Activated CD4-positive, alpha-beta memory T cell treated with anti-CD3 and anti-CD28 coated beads, Interleukin-2, amount 10 ng/mL, durations not matched to agents 7 days and 5 days (primary cell): ENCODE measurements at places on chromosomes 7 and 10. TPM values are rescaled to one million over a fixed set of nuclear protein-coding genes. Genes with fewer than 3 reads are reported as not detected.

Gene SPAM1
- not detected for total RNA-seq

Gene PBLD
- total RNA-seq: 1.4 TPM

Gene PLAU
- 5.3 TPM for total RNA-seq

Gene GPR22
- total RNA-seq: not detected

Gene CALN1
- not detected for total RNA-seq

Gene IL6
- 0.53 TPM for total RNA-seq

Gene PTF1A
- not detected for total RNA-seq

Gene LMBR1
- 51.3 TPM for total RNA-seq

Gene MNX1
- 0.10 TPM for total RNA-seq

Gene ARHGAP12
- 10.7 TPM for total RNA-seq

Gene MYH16
- not detected for total RNA-seq

Gene FAM25A
- not detected for total RNA-seq

Gene ZNF777
- total RNA-seq: 11.7 TPM
